ENCODE measurements at places on chromosomes 1 and 21.

- no peak for DNase-seq
Observed at GRCh38 chr21:29520171-29520570, 221.4 kb downstream of the BACH1 start.

GRCh38 chr1:165645654-165646366 is 14.8 kb downstream of the MGST3 start:
- no peak for DNase-seq

- no peak for DNase-seq
Observed at GRCh38 chr1:41936107-41936506, 17.4 kb upstream of the HIVEP3 start.

DNA sequence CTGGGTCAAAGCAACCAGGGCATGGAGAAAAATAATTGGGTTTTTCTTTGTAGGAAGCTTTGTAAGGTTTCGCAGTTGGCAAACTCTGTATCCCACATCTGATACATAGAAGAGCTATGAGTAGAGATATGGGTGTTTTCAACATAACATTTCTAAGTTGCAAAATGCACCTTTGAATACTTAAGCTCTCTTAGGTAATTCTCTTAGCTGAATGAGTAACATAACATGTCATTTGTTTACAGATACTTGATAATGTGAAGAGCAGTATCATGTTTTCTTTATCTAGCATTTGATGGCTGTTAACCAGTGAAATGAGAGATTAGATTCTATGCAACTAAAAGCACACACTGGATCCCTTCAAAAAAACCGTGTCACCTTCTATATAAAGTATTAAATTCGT is 21.6 kb downstream of the RAVER2 start:
- DNase-seq = no peak

DNA sequence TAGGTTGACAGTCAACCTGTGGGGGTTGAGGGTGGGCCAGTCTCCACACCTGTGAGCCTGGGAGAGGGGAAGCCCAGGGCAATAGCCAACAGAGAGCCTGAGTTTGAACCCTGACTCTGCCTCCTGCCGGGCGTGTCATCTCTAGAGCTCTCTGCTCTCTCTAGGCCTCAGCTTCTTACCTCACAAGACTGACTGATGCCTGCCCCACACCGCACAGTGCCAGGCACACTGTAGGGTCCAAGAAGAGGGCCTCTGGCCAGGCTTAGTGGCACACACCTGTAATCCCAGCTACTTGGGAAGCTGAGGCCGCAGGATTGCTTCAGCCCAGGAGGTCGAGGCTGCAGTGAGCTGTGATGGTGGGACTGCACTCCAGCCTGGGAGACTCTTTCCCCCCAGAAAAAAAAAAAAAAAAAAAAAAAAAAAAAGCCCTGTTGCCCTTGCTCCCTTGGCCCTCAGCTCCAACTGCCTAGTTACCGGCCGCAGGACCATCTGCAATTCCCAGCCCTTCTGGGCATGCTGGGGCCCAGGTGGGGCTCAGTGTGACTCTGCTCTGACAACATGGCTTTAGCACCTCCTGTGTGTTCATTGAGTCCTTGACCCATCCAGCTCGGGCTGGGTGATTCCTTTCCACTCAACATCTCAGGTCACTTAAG is 25.1 kb downstream of the GRHL3 start:
- no peak for DNase-seq

- no peak for DNase-seq
Observed at GRCh38 chr1:67957066-67957465, 93.4 kb downstream of the DIRAS3 start.

DNA sequence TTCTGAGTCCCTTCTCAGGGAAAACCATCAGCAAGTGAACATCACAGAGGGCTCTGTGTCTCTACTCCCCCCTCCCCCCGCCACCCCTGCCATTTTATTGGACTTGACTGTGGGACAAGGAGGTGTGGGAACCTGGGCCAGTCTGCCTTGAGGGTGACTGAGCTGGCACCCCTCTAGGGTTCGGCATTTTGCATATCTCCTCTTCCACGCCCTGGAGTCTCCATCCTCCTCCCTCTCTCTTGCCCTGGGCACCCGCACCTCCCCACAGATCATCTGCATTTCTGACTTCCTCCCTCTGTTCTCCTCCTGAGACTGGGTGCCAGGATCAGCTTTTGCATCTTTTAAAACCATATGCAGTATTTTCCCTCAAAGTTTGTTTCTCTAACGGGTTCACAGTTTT is 107.1 kb upstream of the ERRFI1 start:
- no peak for DNase-seq

GRCh38 chr1:108357802-108358201 is 92.3 kb upstream of the NBPF6 start:
- no peak for DNase-seq

GRCh38 chr21:46605767-46606426 is 1.0 kb upstream of the S100B start:
- no peak for DNase-seq

DNA sequence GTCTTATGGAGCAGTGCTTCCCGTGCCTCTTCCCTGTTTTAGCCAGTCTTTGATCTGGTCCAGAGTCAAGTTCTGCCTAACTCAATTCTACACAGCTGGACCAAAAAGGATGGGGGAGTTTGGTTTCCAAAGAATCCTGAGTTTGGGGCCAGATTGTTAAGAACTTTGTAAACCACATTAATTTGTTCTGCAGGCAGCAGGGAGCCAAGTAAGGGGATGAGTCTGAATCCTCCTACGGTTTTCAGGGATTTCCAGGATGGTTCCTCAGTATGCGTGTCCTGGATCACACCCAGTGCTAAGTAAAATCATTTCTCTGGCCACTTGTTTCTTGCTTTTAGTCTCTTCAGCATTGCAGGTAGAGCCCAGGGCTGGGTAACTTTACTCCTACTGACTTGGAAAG is 26.1 kb upstream of the GJA5 start:
- DNase-seq = no peak

- no peak for DNase-seq
Observed at GRCh38 chr1:32393832-32394140, 455 bp downstream of the BSDC1 start.

GRCh38 chr1:242219298-242219901 is 220.5 kb upstream of the MAP1LC3C start:
- no peak for DNase-seq

GRCh38 chr1:36802018-36802417 is 232.3 kb downstream of the GRIK3 start:
- DNase-seq = no peak

- DNase-seq = no peak
Observed at GRCh38 chr1:169113613-169114119, 7.2 kb downstream of the ATP1B1 start.

DNA sequence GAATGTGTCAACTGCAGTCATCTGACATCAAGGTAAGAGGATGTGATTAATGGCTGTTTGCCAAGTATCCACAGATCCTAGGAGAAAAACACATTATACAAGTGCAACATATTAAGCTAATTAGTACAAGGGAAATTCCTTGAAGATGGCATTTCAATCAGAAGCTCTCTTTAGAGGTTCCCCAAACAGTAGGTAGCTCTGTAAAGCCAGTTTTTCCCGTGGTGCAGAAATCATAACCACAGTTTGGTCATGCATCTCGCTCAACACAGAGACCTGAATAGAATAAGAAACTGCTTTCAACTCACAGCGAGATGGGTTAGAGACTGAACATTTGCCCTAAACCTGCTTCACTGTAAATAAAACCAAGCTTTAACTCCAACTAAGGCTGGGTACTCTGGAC is 230.5 kb upstream of the CAMK1G start:
- no peak for DNase-seq

GRCh38 chr1:60875138-60875537 is 207.2 kb upstream of the NFIA start:
- no peak for DNase-seq

- no peak for DNase-seq
Observed at GRCh38 chr1:151309811-151310323, 17.3 kb downstream of the PI4KB start.

DNA sequence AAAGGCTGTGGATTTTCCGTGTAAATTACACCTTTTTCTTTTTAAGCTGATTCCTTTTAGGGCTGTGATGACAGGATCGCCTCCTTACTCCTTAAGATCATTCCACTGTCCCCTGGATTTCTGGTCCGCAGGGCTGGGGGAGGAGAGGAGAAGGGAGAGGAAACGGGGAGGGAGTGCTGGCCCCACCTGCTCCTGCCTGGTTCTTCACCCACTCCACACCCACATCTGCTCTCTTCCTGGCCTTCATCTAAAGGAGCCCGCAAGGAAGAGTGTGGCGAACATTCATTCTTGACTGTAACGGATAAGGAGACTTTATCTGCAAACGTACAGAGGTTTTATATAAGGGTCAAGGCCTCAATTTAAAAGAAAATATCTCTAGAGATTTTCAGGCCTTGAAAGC is 242.0 kb downstream of the RHOU start:
- no peak for DNase-seq

- no peak for DNase-seq
Observed at GRCh38 chr1:227140376-227140775, 177.9 kb downstream of the CDC42BPA start.

DNA sequence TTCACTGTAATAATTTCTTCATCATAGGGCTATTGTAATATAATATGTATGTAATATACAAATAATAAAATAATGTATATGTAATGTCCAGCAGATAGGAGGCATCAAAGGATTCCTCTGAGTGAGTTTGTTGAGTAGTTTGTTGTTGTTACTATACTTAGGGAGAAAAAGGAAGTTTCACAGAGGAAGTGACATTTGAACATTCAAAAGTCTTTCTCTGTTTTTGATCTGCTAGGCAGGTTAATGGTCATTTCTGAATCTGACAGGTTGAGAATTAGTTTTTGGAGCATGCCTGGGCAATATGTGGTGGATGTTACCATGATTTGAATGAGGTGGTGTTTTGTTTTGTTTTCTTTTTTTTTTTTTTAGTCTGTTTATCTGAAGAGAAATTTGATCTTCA is 102.1 kb downstream of the NRDC start:
- no peak for DNase-seq

DNA sequence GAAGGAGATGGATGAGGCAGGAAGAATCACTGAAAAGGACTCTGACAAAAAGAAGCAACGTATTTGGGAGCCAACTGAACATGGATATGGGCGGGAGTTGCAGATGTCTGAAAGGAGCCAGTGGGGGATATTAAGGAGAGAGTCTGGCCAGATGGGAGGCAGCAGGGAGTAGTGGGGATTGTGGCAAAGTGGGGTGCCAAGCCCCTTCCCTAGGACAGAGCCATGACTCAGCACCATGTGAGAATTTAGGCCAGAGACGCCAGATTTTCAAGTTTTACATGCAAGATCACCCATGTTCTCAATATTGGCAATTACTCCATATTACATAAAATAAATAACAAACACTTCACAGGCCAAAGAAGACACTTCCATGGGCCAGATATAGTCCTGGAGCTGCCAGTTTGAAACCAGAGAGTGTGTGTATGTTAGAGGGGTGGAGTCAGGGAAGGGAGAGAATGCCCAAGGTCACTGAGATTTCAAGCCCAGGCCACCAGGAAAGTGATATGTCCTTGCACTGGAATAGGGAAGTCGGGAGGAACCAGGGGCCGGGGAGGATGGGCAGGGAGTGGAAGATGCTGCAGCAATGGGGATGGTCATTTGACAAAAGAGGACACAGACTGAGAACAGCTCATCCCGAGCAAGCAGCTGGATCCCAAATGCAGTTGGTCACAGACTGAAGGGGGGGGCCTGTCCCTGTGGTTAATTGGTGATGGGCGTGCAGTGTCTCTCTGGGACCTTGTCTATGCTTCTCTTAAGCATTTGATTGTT is 23.5 kb downstream of the TMEM51 start:
- no peak for DNase-seq

DNA sequence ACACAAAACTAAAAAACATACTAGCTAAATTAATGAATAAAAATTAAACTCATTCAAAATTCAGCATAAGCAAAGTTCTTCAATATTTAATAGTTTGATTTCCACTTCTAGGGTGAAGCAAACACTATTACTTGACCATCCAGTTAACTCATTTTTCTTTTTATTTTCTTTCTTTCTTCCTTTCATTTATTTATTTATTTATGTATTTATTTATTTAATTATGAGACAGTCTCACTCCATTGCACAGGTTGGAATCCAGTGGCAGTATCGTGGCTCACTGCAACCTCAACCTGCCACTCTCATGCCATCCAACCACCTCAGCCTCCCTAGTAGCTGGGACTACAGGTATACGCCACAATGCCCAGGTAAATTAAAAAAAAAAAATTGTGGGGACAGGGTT is 2069.5 kb downstream of the NCAM2 start:
- DNase-seq = no peak

DNA sequence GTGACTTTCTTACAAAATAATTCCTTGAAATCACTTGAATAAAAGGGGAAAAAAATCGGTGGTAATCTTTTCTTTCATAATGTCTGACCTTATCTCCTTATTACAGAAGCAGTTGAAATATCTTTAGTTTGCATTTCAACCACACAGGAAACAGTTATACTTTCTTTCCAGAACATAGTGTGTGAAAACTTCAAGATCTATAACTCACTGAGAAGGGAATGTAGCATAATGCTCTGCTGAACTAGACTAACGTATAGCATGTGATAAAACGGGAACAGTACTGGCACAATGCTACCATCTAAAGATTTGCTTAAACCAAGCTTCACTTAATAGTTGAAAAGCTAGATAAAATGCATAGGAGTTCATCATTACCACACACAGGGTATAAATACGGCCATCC is 45.0 kb downstream of the VAV3 start:
- DNase-seq = no peak

GRCh38 chr1:150487763-150488115 is 520 bp downstream of the TARS2 start:
- no peak for DNase-seq

DNA sequence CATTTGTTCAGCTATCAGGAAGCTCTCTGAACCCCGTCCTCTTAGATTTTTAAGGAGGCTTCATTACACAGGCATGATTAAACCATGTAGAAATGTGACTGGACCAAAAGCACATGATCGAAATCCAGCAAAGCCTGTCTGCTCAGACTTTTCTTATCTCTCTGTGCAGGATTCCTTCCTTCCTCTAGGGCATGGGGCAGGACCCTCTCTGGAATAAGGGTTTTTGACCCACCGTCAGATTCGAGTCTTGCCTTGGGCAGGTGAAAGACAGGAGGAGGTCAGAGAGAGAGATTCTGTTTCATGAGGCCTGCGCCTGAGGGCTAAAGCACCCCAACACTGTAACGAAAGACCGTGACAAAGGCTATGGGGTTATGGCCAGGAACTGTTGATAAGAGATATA is 136.8 kb downstream of the RHOU start:
- DNase-seq = no peak

DNA sequence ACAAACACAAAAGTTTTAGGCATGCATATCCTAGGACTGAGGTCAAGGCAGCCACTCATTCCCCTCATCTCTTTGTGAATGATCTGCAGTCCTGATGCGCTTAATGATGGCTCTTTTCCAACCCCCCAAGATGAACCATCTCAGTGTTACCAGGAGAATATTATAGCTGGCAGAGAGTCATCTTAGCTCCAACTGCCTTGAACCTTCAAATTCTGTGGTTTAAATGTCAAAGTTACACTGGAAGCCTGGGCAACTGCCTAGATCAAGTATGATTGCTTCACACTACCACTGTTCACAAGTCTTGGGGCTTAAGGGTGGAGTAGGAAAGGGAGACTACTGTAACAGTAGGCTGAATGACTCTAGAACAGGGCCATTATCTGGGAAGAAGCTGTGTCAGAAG is 8.0 kb upstream of the MYBPHL start:
- DNase-seq = no peak

GRCh38 chr1:198281911-198282310 is 125.1 kb downstream of the NEK7 start:
- DNase-seq = no peak
